ENCODE measurements at places on chromosomes 16 and 17.
A peak's percentile ranks its signal among the peaks of the same experiment; 100 is the strongest.

GRCh38 chr16:86424398-86424797 is 85.9 kb upstream of the FOXF1 start:
- DNase-seq = no peak

GRCh38 chr17:20266806-20267458 is 200.4 kb downstream of the LGALS9B start:
- DNase-seq = peak; percentile 22

DNA sequence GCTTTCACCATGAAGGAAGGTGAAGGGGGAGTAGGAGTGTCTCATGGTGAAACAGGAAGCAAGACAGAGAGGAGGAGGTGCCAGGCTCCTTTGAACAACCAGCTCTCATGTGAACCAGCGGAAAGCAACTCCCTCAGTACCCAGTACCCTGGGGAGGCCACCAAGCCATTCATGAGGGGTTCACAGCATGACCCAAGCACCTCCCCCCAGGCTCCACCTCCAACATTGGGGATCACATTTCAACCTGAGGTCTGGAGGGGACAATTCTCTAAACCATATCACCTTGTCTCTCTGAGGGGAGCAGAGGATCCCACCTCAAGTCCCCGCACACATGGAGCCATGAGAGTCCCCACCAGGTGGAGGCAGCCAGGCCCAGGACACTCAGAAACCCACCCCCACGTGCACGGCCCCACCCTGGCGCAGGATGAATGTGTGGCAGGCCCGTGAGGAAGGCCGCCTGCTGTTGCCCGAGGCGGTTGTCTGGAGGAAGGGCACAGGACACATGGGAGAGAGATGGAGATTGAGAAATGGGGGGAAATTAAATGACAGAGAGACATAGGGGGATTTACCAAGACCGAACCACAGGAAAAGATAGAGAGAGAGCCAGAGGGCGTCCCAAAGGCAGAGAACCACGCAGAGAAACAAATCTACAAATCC is 85.9 kb downstream of the TMEM132E start:
- DNase-seq = no peak

- DNase-seq = no peak
Observed at GRCh38 chr17:78316115-78316866, 43.6 kb downstream of the SOCS3 start.

GRCh38 chr17:49548051-49548505 is 27.6 kb upstream of the NXPH3 start:
- no peak for DNase-seq

DNA sequence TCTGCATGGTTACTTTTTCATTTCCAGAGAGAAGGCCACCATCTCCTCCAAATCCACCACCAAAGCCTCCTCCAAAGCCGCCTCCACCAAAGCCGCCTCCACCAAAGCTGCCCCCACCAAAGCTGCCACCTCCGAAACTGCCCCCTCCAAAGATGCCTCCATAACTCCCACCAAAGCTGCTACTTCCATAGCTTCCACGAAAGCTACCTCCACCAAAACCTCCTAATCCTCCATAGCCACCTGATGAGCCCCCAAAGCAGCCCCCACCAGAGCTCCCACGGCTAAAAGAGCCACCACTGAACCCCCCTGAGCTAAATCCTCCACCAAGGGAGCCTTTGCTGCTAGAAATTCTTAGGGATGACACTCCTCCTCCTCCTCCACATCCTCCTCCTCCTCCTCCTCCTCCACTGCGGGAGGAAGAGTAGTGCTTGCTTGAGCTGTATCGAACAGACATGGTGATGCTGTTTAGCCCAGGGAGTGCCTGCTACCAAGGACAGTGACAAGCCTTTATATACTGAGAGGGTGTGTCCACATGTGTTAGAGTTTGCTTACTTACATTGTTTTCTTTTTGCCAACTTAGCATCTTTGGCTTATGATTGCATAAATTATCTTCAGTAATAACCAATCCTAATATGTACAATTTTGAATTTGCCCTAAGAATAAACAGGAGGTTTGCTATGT is at the start of gene KRT10:
Gene KRT10 (minus strand): TSS at position 483 of the 681 bp plus-strand sequence. CDS start 29 bp downstream, at position 454.
- DNase-seq = no peak

GRCh38 chr16:24966031-24966430 is 49.1 kb downstream of the ARHGAP17 start:
- no peak for DNase-seq

DNA sequence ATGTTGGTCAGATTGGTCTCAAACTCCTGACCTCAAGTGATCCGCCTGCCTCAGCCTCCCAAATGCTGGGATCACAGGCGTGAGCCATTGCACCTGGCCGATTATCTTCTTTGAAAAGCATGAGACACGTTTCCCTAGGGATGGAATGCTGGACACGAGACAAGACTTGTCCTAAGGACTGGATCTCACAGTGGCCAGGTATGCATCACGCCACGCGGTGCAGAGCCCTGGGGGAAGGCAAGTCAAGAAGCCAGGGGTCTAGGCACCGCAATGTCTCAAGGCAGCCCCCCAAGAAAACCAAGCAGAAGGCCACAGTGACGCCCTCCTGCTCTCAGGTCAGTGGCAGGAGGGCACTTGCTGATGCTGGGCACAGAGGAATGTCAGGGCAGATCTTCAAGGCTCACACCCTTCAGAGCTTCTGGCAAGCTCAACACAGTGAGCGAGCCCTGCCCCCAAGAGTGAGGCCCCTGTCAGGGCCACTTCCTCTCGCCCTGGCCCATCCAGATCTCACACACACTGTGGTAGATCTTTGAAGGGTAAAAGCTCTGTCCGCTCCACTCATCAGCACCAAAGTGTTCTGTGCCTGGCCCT is 134.7 kb downstream of the ZNF778 start:
- DNase-seq = no peak

GRCh38 chr17:38693700-38694329 is 11.3 kb upstream of the MLLT6 start:
- DNase-seq = peak; percentile 93

DNA sequence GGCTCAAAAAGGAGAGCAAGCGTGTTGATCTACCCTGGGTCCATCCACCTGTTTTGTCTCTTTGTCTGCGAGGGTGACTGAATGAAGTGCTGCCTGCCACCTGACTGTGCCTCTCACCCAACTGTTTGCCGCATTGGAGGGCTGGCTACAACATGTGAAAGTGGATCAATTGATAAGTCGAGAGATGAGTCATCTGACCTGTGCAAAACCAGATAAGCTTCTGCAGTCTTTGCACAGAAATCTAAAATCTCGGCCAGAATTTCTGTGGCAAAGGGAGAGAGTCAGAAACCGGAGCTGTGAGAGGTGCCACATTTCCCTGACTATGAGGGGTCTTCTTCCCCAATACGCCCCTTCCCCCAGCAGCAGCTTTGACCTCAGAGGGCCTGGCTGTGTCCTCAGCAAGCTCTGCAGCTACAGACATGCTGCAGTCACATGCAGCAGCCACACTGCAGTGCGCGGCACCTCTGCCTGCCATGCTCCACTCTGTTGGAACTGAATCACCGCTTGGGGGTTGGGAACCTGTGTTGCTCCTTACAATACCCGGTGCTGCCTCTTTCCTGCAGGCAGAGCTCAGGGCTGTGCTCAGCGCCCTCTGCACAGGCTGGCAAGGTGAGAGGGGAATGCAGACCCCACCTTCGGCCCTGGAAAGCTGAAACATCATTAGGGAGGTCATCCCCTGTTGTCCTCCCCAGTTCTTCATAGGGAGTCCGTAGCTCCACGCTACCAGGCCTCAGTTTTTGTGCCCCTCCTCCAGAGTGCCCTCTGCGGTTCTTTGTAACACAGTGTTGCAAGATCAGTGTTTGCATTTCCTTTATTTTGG is 16.2 kb upstream of the HAS3 start:
- no peak for DNase-seq

- DNase-seq = no peak
Observed at GRCh38 chr16:89764711-89765201, 43.4 kb downstream of the ZNF276 start.

GRCh38 chr16:51607201-51607651 is 456.2 kb upstream of the SALL1 start:
- no peak for DNase-seq

DNA sequence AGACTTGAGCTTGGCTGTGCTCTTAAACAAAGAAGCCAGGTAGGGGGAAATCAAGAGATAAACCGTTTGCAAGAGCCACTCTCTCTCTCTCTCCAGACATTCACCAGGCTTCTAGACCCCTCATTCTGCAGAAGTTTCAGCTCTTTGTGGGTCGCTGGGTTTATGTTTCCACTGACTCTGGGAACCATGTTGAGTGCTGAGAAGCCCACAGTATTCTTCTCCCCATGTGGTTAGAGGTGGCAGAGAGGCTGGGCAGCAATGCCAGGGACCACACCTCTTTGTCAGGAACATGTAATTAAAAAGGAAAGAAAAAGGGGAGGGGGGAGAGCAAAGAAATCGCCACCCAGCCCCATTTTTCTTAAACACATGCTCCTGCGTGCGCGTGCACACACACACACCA is 154.8 kb upstream of the SOX9 start:
- DNase-seq = no peak
